ENCODE measurements at places on chromosomes 7 and 10.

DNA sequence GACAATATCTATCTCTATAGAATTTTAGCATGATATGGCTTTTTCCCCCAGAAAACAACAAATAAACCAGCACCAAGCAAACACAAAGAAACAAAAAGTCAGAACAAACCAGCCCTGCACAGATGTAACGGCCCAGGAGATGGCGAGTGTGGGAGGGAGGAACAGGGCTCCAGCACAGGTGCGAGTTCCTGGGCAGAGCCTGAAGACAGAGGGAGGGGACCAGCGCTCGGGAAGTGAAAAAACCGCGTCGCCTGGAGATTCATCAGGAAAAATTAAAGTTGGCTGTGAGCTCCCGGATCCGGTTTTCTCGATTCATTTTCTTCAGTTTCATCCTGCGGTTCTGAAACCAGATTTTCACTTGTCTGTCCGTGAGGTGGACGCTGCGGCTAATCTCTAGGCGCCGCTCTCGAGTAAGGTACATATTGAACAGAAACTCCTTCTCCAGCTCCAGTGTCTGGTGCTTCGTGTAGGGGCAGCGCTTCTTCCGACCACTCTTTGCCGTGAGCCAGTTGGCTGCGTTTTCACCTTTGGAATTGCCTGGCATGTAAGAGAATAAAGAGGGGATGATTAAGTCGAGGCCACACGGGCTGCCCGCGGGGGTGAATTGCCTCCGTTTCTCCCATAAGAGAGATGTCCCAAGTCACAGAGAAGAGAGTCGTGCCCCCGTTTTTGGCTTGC, 2.3 kb downstream of the HOXA10 start:
- DNase-seq, result no peak

DNA sequence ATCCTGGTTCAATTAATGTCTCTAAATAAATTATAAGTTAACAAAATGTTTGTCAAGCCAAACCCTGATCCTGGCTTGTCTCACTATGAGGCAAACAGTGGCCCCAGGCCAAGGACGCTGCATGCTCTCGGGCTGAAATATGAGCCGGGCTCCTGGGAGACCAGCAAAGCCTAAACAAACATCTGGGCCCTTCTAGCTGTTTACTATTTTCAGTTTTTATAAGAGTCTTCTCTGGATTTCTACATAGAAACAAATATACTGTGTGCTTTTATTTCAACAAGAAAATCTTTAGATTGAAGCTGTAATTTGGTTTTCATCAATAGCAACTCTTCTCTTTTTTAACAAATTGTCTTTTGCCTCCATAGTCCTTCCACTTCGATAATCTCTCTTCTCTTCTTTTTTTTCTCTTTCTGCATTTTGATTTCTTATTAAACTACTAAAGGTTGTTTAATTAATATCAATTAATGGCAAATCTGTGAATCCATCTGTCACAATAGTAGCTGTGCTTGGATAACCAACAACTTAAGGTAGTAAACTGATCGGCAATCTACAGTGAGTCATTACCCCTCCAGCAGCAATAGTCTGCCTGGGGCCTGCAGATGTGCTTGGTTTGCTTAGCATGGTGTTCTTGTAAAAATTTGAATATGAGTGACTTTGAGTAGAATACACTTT, 83.3 kb upstream of the DNAJC1 start:
- no peak for DNase-seq

- no peak for DNase-seq
Measured at GRCh38 chr7:90931986-90932916, 332.0 kb upstream of the FZD1 start.

- no peak for DNase-seq
Measured at GRCh38 chr10:46074196-46074946, 28.3 kb upstream of the MSMB start.

GRCh38 chr7:8413600-8413999, 19.8 kb upstream of the NXPH1 start:
- DNase-seq, result no peak

DNA sequence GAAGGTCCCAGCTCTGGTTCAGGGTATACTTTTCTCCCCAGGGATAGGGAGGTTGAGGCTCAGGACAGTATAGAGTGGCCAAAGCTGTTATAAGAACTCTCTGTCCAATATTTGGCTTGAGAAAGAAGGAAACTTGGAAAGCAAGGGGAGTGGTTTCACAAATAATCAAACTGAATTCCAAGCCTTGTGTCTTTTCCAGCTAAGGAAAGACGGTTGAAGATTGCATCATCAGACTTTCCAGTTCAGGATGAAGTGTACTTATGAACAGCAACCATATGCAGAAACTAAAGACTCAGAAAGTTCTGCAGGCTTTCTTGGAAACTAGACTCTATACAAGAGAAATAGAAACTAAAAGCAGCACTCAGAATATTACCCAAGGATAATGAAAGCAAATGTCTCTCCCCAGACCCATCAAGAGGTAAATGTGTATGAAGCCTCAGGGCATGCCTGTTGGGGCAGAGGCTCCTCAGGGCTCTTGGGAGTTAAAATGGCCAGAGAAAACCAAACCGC, 46.4 kb downstream of the RAMP3 start:
- peak; percentile 82 for DNase-seq

GRCh38 chr7:109579901-109580300, 1010.2 kb downstream of the DNAJB9 start:
- no peak for DNase-seq

DNA sequence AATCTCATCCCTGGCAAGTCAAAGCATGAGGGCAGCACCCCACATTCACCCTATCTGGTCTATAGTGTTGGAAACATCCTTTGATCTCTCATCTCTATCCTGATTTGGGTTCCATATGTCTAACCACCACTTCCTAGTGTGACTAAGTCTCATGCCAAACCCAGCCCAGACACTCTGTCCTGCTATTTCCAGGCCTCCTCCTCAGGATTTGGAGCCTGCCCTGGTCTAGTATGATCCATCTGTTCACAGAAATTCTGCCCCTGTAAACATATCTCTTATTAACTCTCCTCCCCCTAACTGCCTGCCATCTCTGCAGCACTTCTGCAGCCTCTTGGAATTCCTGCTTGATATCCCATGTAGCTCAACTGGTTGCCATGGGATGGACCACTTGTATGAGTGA, 320.9 kb upstream of the IMMP2L start:
- no peak for DNase-seq

DNA sequence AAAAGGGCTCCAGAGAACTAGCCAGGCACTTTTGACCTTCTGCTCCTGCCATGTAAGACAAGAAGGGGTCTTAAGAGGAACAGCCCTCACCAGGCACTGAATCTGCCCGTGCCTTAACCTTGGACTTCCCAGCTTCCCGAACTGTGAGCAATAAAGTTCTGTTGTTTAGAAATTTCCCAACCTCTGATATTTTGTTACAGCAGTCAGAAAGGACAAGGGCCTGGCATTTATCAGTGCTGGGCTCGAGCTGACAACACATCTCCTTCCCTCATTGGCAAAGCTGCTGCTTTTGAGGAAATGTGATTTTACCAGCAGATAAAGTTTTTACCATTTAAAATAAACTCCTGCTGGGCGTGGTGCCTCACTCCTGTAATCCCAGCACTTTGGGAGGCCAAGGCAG, 103.5 kb downstream of the GPR26 start:
- no peak for DNase-seq

GRCh38 chr10:6912929-6913328, 332.9 kb upstream of the PRKCQ start:
- DNase-seq, result no peak
